ENCODE measurements at places on chromosomes 3 and 15. TPM values are rescaled to one million over a fixed set of nuclear protein-coding genes. Genes with fewer than 3 reads are reported as not detected.

The CCDC50 gene
- total RNA-seq, result 77.0 TPM

The NDN gene
- total RNA-seq, result 47.7 TPM

The FBXL2 gene
- total RNA-seq, result 16.2 TPM

The FAM227B gene
- 9.7 TPM for total RNA-seq

The LYSMD2 gene
- 7.8 TPM for total RNA-seq

The OR5K3 gene
- total RNA-seq, result not detected

Measured in fibroblast of lung (primary cell).